ENCODE measurements at places on chromosomes 1 and 21.
A peak's percentile ranks its signal among the peaks of the same experiment; 100 is the strongest.

DNA sequence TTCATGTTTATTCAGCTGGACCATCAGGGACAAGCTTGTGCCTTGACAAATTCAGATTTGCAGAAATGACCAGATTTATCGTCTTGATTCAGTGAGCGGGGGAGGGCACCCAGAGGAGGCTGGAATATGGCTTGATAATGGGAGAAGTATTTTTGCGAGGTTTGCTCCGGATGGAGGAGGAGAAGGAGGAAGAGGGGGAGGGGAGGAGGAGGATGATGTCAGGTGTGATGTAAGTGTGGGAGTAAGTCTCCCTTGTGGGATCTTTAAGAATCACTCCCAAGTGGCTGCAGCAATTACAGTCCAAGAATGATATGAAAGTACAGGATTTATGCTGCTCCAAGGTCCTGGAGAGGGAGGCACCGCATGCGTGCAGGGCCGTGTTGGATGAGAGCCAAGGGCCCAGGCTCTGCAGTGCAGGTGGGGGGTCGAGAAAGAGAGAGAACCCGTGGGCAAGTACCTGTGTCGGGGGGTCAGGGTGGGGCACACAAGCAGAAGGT lies 5.6 kb upstream of the ZNF496 start:
- no peak for DNase-seq

GRCh38 chr1:8536515-8536914 lies 218.6 kb downstream of the SLC45A1 start:
- DNase-seq: no peak

GRCh38 chr1:175314300-175314699 lies 121.7 kb upstream of the KIAA0040 start:
- DNase-seq: no peak

GRCh38 chr1:7346070-7346596 lies 425.0 kb upstream of the VAMP3 start:
- DNase-seq: no peak

GRCh38 chr1:20996554-20996953 lies 180.1 kb downstream of the EIF4G3 start:
- no peak for DNase-seq

DNA sequence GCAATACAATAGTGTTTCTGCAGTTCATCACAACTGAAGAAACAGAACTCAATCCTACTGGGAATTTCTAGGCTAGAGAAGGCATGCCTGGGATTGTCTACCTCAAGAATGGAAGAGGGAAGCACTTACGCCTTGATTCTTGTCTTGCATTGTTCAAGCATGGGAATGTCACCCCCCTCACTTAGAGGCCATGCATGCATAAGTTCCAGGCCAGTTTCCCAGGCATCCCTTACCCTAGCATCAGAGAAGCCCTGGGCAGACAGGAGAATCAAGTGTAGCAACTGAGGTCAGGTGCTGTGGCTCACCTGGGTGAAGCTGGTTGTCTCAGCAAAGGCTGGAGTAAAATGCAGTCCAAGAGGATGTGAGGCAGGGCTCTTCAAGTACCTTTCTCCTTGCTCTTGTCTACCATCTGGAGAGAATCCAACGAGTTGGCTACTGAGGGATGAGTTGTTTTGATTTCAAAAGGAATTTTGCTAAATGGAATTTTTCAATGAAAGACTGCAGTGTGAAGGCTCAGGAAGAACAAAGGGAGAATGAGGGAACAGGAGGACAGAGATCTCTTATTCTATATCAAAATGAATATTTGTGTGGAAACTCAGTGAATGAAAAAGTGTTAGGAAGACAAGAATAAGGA lies 174.3 kb downstream of the NEK7 start:
- DNase-seq: no peak

DNA sequence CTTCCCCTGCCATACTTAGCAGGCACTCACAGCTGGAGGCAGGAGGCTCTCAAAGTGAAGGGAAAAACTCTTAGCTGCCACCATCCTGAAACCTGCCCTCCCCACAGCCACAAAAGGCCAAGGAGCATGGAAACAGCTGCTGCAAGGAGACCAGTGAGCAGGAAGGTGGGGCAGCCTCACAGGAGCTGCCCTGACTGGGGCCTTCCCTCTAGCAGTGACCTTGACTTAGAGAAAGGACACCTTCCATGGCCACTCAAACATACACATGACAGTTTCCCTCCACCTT lies 126.3 kb downstream of the HIVEP3 start:
- DNase-seq: no peak

- no peak for DNase-seq
Observed at GRCh38 chr1:219374046-219374566, 200.4 kb downstream of the LYPLAL1 start.

- DNase-seq: no peak
Observed at GRCh38 chr1:62781841-62782543, 1.9 kb upstream of the ATG4C start.

DNA sequence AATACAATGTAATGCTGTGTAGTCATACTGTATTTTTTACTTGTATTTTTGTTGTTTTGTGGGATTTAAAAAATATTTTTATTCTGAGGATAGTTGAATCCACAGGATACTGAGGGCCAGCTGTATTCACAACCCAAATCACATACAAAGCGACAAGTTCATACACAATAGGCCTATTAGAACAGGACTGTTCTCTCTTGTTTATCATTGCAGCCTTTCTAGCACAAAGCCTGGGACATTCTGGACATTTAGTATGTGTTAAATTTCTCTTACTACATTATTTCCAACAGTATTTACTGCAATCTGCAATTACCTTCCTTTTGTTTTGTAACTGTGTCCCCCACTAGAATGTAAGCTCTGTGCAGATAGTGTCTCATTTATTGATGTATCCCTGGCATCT lies 65.4 kb downstream of the SLC35A3 start:
- no peak for DNase-seq

- no peak for DNase-seq
Observed at GRCh38 chr1:165854101-165854845, 26.9 kb downstream of the UCK2 start.

GRCh38 chr1:25991937-25992688 lies 5.8 kb downstream of the PAFAH2 start:
- DNase-seq: no peak

GRCh38 chr1:6027591-6027990 lies 18.1 kb upstream of the KCNAB2 start:
- no peak for DNase-seq

GRCh38 chr1:9717193-9718005 lies 65.9 kb downstream of the PIK3CD start:
- DNase-seq: peak; percentile 74

GRCh38 chr1:108816049-108816893 lies 40.6 kb downstream of the AKNAD1 start:
- DNase-seq: peak; percentile 96

- no peak for DNase-seq
Observed at GRCh38 chr1:64080941-64081562, 122.4 kb upstream of the UBE2U start.

GRCh38 chr1:15477646-15478212 lies 1.8 kb downstream of the CELA2B start:
- DNase-seq: no peak

GRCh38 chr21:36092681-36093080 lies 22.9 kb downstream of the CBR1 start:
- DNase-seq: no peak

DNA sequence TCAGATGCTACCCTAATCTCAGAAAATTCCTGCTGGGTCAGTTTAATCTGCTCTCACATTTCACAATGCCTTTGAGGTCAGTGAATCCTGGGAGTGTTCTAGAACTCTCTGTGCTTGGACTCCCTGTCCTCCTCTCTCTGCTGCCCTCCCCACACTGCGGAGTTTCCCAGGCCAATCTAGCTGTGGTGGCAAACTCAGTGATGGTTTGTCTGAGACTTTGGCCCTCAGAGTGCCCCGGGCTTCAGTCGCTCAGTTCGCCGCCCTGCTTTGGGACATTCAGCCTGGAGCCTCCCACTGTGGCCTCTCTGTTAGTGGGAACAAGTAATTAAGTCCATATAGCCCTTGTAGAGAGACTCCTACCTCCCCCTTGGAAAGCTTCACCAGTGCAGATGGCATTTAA lies 7.1 kb downstream of the C1orf226 start:
- DNase-seq: no peak

DNA sequence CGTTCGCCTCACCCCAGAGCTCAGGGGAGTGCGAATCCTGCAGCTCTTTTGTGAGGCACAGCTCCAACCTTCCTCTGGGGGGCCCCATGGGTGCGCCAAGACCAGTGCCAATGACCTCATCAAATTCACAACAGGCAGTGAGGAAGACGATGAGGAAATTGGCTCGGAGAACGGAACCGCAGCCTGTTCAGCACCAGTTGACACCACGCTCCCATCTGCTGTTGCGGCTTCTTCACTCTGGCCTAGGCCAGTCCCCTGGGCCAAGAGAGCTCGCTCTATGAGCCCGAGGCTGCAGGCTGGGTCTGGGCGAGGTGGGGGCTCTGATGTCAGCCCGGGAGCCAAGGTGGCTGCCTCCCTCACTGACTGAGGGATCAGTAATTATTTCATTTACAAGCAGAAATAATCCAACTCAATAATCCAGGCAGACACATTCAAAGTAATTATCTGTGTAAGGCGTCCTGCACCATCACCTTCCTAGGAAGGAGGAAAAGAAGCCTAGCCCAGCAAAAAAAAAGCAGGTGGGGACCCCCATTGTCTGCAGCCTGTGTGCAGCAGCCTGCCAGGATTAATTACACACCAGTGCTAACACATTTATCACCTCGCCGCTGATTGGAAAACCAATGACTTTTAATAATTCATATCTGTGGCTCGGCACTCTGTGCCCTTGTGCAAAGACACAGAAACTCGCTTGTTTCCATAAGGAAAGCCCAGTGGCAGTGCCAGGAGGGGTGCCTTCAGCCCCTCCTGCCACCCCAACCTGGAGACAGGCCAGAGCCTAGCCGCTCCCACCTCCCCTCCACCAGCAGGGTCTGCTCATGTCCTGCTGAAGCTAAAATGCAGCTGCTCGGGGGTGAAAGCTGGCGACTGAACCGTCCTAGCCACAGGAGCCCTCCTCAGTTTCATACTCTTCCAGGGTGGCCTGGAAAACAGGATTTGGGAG lies 1.9 kb downstream of the PLEKHA6 start:
- DNase-seq: no peak

GRCh38 chr1:163197022-163197421 lies 5.7 kb downstream of the RGS5 start:
- DNase-seq: no peak

GRCh38 chr1:101367630-101368029 lies 130.8 kb downstream of the S1PR1 start:
- no peak for DNase-seq

DNA sequence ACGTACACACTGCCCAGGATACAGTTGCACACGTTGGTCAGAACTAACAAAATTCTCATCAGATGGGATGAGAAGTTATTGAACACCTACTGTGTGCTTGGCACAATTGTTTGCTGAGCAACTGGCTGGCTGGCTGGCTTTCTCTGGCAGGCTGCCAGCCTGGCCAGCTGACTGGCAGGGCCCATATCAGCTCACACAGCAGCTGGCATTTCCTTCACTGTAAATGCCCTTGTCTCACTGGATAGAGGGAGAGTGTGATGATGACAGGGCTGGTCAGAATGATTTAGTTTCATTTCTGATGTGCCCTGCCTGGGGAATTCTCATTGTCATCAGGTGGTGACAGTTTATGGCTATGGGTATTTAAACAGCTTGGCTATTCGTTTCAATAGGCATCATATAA lies 15.8 kb downstream of the CAMK2N1 start:
- DNase-seq: no peak

DNA sequence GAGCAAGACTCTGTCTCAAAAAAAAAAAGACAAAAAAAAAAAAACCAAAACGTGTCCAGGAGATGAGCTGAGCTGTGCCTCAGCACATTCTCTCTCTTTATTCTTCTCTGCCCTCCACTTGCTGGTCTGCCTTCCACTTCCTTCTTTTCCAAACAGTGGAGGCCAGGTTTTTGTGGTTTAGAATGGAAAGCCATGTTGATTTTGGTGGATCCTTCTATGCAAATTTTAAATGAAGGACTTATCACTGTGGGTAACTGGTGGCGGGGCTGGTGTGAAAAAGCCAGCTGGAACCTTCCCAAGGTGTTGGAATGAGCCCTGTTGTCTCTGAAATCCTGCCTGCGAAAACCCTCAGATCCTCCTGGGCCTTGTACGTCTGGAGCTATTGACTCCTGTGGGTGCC lies 61.9 kb downstream of the PTPRU start:
- no peak for DNase-seq

- DNase-seq: no peak
Observed at GRCh38 chr1:152145769-152146168, 13.3 kb downstream of the RPTN start.

DNA sequence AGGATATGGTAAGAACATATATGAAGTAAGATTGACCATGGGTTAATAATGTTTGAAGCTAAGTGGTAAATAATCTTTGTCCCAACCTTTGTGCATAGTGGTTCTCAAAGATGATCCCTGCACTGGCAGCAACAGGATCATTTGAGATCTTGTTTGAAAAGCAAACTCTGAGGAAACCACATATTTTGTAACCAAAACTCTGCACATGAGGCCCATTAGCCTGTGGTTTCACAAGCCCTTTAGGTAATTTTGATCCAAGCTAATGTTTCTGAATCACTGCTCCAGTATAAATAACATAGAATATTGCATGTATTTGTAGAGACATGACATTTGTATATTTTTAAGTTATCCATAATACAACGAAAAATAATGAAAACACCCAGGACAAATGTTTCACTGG lies 147.9 kb upstream of the RGS18 start:
- DNase-seq: no peak

GRCh38 chr1:153922076-153922971 lies 448 bp downstream of the GATAD2B start:
- no peak for DNase-seq

DNA sequence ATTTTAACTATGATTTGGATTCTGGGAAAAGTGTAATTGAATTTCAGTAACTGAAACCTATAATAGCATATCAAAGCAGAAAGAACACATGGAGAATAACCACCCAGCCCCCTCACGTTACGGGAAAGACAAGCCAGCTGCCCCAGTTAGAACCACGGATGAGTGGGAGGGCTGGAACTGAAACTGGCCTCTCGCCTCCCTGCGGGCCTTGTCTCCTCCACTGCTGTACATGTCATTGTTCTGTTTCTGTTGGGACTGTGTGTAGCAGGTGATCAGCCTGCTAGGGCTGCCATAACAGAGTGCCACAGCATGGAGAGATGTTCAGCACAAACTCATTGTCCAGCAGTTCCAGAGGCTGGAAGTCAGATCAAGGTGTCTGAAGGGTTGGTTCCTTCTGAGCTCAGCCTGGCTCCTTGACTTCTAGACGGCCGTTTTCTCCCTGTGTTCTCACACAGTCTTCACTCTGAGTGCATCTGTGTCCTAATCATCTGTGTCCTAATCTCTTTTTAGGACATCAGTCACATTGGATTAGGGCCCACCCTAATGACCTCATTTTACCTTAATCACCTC lies 52.4 kb downstream of the MAP3K21 start:
- DNase-seq: no peak

All from right hindlimb (tissue), 1 donor.